ENCODE measurements at places on chromosomes 7 and 10. TPM values are rescaled to one million over a fixed set of nuclear protein-coding genes. Genes with fewer than 3 reads are reported as not detected.

Gene OR2A42
- not detected for total RNA-seq

Gene PHYHIPL
- 0.55 TPM for total RNA-seq

Gene ASZ1
- total RNA-seq, result not detected

GRCh38 chr7:136698977-136699376 lies 169.5 kb upstream of the CHRM2 start:
- H3K36me3 ChIP-seq, result no peaks in the 10 kb centered on the region
- no peaks in the 10 kb centered on the region for H3K4me1 ChIP-seq
- H3K27me3 ChIP-seq, result no peaks in the 10 kb centered on the region
- no peak overlapping the region for H3K4me3 ChIP-seq
- H3K27ac ChIP-seq, result peak overlapping the region; percentile 56

DNA sequence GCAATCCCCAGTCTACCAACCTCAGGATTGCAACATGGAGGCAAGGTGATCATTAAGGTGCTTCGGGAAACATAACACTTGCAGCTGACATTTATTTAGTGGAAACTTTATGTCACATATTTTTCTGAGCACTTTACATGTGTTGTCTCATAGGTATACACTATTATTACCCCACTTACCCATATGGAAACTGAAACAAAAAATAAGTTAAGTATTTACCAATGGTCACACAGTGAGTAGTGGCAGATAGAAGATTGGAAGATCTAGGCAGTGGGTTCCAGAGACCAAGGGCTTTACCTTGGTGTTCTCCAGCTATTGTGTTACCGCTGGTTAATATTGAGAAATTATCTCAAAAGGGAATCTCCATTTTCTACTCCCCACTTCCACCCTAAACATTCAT lies 1279.1 kb upstream of the SORCS1 start:
- no peak for DNase-seq
- H3K27me3 ChIP-seq, result no peaks in the 10 kb centered on the region
- no peaks in the 10 kb centered on the region for H3K4me1 ChIP-seq
- H3K36me3 ChIP-seq, result no peaks in the 10 kb centered on the region
- no peak overlapping the region for H3K4me3 ChIP-seq

DNA sequence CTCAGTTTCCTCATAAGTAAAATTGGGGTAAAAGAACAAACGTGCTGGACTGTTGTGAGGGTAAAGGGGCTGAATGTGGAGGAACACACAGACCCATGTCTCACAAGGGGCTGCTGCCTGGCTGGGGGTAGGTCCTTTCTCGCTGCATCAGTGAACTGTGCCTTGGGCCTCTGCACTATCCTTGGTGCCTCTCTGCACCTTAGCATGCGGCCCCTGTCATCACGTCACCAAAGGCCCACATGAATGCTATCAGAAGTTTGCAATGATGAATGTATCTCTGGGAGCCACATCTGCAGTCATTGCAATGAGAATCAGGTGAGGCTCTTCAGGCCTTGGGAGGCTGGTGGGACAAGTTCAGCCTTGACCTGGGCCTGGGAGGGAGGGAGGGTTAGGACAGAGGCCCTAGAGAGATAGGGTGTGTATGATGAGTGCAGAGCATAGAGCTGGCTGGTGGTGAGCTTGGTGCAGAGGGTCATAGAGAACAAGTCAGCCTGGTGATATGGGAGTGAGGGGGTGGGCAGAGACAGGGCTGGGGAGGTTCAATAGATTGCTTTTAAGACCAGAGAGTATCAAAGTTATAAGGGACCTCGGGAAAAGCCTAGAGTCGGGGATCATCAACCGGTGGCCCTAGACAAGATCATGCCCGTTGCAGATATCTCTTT lies 308.4 kb downstream of the RPS24 start:
- no peak overlapping the region for H3K27ac ChIP-seq
- peaks cover 6% of the 10 kb centered on the region for H3K4me1 ChIP-seq
- no peaks in the 10 kb centered on the region for H3K27me3 ChIP-seq
